ENCODE measurements at places on chromosomes 6 and 20.

GRCh38 chr20:20024942-20025341, 7.8 kb downstream of the NAA20 start:
- DNase-seq: no peak

- DNase-seq: no peak
Observed at GRCh38 chr6:168127384-168127868, 48.4 kb upstream of the FRMD1 start.

DNA sequence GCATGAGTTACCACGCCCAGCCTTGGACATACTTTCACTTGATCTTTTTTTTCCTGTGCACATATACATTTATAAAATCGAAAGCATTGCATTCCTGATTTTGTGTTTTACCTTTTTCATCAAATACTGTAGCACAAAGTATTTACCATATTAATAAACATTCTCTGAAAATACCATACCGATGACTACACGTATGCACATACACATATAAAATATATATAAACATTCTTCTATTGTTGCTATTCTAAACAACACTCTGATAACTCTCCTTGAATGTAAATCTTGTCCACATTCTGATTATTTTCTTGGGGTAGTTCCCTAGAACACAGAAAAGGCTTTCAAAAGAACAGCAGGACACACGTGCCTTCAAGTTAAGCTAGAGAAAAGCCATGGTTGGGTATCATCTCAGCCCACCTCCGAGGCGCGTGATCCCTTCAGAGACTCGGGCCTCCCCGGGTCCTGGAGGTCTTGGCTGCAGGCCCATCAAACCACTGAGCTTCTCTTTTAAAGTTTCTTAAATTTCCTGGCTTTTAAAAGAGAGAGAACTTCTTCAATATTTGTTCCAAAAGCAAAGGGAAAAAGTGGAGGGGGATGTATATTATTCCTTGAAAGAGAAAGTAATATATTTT, 198.1 kb downstream of the MYLK4 start:
- no peak for DNase-seq

DNA sequence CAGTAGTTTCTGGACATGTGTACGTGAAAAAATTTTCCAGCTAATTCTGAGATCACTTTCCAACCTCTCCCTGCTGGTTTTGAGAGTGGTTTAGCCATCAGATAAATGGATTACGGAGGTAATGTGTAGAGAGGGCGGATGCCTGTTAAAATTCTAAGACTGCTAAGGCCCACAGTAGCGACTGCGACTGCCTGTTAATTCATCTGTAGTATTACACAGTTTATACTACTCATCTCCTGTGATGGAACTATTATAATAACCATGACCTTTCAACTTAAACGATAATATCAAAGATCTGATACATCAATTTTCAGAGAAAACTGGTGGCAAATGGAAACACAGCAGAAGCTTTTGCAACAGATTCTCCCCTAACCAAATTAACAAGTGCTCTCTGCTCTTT, 102.3 kb downstream of the IRF4 start:
- no peak for DNase-seq

- DNase-seq: peak; percentile 59
Observed at GRCh38 chr6:132011582-132011981, 60.4 kb upstream of the CCN2 start.

DNA sequence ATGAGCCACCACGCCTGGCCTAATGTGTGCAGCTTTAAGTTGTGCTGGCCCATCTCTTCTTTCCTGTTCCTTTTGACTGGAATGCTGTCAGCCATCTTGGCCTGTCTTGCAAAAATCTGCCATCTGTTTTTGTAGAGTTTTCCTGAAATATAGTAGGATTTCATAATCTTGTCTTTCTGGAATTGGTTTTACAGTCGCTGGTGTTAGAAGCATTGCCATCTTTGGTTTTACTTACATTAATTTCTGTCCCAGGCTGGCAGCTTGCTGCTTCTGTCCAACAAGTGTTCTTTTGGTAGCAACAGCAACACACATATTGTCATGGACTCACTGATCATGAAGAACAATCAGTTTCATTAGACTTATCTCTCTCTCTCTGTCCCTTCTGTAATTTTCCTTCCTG, 29.1 kb upstream of the TULP1 start:
- no peak for DNase-seq

DNA sequence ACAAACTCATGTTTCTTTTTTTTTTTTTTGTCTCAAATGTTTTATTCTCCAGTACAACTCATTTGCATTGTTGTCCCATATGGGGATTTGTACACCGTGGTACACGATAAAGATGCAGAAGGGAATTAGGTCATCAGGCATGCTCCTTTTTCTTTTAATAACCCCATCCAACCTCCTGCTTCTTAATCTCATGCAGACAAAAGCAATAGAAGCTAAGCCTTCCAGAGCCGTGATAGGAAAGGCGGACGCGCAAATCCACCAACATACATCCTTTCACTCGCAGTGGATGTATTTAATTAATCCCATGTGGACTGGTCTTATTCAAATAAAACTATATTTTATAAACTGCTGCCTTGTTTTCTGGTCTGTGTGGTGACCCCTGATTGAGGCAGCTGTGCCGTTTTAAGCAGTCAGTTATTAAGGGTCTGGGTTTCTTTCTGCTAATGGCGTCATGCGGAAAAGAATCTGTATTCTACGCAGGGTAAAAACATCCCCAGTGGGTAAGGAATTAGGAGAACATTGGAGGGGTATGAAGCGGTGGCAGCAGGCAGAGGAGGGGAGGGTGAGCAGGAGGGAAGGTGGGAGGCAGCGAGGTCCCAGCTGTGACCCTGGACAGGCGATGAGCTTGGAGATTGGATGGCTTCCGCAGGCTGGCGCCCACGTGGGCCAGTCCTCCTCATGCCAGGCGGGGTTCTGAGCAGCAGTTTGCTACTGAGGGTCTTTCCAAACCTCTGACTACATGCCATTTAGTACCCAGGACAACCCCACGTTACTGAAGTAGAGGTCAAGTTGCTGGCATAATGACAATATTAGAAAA, 172.8 kb downstream of the LINC00237 start:
- no peak for DNase-seq

GRCh38 chr20:38961530-38962043, 557 bp upstream of the DHX35 start:
- DNase-seq: no peak

DNA sequence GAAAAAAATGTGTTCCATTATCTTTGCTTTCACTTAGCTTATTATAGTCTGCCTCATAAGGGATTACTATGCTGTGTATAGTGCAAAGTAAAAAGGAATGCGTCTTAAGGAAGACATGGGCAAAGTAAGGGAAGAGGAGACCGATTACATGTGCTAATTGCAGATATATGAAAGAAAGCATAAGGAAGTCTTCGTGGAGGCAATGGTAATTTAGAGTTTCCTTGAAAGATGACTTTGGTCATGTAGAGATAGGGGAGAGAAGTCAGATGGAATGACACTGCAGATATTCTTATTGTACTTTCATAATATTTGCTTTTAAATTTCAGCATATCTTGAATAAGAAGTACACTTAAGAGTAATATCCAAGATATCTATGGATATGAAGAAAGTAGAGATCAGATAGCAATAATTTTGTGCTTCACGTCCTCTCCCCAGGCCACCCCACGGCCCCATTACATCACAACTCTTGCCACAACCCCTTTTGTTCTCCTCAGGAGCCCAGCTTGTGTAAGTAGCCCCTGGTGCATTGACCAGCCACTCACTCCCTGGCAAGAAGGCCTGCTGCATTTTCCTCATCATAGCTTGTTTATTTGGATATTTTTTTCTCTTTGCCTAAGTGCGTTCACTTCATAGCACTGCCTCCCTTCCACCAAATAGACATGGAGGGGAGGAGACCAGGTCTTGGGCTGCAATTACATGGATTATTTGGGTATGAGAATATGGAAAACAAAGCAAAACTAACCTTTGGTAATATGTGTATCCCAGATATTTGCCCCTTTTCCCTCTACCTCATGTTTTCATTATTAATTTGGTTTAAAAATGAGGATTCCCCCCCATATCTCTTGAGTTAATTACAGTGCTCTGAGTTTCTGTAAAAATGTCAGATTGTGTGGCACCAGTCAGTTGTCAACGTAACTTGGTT, 30.7 kb upstream of the COL10A1 start:
- no peak for DNase-seq

DNA sequence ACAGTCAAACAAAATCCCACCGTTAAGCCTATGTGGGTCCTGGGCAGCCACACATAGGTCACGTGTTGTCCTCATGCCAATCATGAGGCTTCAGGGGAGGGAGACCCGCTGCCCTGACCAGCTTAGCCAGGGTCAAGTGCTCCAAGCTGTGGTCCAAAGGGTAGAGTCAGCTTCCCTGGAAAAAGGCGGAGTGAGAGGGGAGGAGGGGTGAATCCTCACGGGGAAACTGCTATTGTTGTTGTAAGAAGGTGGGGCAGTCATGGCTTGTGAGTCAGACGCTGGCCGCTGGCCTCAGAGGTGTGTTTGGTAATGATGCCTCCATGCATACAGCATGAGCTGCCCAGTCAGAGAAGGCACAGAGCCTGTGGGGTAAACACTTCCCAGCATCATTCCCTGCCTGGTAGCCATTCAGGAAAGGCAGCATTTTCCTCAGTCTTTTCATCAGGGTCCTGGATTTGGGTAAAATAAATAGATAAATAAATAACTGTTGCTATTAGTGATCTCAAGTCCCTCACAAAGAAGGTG, 8.7 kb downstream of the CST3 start:
- DNase-seq: no peak

DNA sequence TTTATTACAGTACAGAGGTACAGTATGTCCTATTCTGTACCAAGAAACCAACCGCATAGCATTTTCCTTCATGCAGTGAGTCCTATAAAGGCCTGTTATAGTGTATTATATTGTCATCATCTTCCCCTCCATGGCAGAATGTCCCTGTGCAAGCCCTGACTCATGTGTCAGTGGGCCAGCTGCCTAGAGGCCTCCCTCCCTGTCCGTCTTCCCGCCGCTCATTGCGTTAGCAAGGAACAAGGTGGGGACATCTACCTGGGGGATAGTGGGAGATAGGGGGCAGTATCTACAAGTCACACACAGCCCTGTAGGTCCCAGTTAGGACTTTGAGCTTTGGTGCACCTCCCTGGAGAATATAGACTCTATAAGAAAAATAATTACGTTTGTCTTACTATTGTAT, 27.1 kb downstream of the ARFGEF2 start:
- DNase-seq: no peak

GRCh38 chr6:3326981-3327380, 68.2 kb downstream of the PSMG4 start:
- DNase-seq: no peak

GRCh38 chr6:76843054-76843822, 620.1 kb downstream of the HTR1B start:
- DNase-seq: no peak

- DNase-seq: no peak
Observed at GRCh38 chr6:31180500-31180899, 10.0 kb upstream of the POU5F1 start.

DNA sequence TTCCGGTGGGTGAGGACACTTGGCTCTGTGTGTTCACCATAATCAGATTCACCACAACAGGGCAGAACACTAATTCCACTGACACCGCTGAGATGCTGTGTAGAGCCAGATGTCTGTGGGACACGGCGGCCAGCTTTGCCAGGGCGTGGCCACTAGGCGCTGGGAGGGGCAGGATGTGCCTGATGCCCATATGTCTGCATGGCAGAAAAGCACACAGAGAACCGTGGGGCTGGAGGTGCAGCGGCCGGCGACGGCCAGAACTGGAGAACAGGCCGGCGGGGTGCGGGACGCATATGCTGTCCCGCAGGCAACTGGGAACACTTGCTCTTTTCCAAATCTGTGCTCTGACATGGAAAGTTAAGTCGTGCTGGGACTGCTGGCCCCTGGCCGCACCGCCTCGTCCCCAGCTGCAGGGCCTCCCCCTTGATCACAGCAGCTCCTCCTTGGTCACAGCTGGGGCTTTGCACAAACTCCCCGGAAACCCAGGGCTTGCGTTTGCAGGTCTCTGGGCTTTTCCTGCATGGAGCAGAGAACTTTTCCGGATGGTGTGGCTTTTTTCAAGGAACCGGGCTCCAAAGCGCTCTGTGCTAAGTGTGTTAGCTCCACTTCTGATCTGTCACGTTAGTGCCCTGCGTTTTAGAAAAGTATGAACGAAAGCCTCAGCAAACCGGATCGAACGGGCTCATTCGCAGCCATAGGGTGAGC, 31.1 kb downstream of the NTSR1 start:
- DNase-seq: no peak

- DNase-seq: no peak
Observed at GRCh38 chr20:57429159-57429496, 37.9 kb downstream of the RBM38 start.

DNA sequence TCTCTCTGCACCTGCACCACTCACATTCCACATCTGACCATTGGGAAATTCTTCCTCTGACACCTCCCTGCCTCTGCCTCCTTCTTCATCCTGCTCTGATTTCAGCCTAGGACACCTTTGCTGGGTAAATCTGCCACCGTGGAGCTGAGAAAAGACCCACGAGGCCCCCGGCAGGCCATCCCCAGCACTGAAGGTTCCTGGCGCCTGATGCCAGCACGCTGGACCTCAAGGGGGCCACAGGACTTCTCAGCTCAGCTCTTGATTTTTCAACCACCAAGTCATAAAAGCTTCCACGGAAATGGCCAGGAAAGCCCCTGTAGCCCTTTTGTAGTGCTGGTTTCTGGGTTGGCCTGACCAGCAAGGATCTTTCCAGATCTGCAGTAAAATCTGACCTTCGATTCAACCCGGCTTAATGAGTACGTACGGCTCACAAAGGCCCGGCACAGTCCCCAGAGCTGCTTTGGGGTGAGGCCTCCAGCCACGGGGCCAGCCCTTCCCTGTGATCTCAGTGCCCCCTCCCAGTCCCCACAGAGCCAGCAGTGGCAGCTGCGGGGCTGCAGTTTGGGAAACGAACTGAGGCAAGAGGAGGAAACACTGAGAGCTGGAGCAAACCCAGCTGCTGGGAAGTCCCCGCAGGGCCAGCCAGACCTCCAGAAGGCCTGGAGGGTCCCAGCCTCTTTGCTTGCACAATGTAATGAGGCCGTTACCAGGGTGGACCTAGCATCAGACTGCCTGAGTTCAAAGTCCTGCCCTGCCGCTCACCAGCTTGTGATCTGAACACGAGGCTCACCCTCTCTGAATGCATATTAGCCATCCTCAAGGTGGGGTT, 157.5 kb downstream of the BMP7 start:
- DNase-seq: no peak

DNA sequence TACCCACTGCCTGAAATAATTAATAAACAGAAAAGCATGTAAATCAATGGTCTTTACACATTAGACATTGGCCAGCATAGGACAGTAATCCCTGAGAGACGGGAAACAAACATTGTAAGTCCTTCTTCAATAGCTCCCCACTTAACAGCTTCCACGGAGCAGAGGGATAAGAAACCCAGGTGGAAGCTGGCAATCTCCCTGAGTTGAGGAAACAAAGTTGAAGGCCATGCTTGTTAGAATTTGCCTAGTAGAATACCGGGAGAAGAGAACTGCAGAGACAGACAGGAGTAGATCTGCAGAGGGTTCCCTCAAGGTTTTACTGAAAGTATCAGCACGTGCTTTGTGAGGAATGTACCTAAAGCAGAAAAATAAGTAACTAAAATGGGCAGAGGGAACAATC, 33.9 kb downstream of the REV3L start:
- no peak for DNase-seq

GRCh38 chr6:109081516-109082187, 13.0 kb downstream of the SESN1 start:
- DNase-seq: no peak

GRCh38 chr6:5732496-5732895, 274.2 kb downstream of the NRN1 start:
- DNase-seq: no peak
